T-cell (primary cell): ENCODE measurements at places on chromosomes 11 and 22. TPM values are rescaled to one million over a fixed set of nuclear protein-coding genes. Genes with fewer than 3 reads are reported as not detected.

DNA sequence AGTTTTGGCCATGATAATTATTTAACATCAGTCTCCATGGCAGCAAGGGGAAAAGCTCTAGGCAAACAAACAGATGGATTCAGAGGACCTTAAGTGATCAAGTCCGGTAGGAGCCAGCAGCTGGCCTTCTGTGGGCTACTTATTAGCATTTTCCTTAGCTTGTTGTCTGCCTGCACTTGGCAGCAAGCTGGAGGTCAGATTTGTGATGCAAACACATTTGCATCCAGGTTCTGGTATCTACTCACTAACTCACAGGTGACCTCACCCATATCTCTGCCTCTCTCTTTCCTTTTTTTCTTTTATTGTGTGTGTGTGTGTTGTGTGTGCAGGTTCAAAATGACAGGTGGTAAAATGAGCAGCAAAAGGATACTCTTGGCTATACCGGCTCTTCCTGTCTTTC is 32.3 kb downstream of the ARHGAP42 start:
- no peaks in the 10 kb centered on the region for H3K36me3 ChIP-seq
- H3K4me1 ChIP-seq: no peaks in the 10 kb centered on the region
- no peaks in the 10 kb centered on the region for H3K27me3 ChIP-seq
- DNase-seq: no peak

CHCHD10 gene
- 26.1 TPM for total RNA-seq

DNA sequence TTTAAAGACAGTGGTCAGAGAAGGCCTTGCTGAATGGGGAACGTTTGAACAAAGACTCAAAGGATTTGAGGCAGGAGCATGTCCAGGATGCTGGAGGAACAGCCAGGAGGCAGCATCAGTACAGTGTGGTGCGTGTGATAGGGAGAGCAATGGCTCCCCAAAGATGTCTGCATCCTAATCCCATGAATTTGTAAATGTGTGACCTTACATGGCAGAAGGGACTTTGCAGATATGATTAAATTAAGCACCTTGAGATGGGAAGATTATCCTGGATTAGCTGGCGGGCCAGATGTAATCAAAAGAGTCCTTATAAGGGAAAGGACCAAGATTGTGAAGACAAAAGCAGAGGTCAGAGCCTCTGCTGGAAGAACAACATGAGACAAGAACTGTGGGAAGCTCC is 24.6 kb upstream of the FAT3 start:
- no peaks in the 10 kb centered on the region for H3K36me3 ChIP-seq
- H3K4me3 ChIP-seq: no peak overlapping the region
- H3K4me1 ChIP-seq: no peaks in the 10 kb centered on the region
- DNase-seq: no peak
- H3K27me3 ChIP-seq: no peaks in the 10 kb centered on the region

GRCh38 chr11:111063726-111064517 is 181.6 kb upstream of the POU2AF2 start:
- no peaks in the 10 kb centered on the region for H3K36me3 ChIP-seq
- no peaks in the 10 kb centered on the region for H3K4me1 ChIP-seq
- no peak overlapping the region for H3K4me3 ChIP-seq

DNA sequence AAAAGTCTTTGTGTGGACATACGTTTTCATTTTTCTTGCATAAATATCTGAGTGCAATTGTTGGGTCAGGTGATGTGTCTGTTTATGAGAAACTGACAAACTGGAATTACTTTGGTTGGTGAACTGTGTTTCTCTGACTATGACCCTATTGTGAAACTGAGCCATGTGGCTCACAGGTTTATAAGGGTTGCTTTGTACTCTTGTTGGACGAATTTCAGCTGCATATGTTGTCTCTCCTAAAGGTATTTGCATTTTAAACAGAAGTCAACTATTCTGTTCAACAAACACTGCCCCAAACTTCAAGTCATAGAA is 34.4 kb upstream of the RASD2 start:
- peaks cover 18% of the 10 kb centered on the region for H3K27me3 ChIP-seq
- H3K4me3 ChIP-seq: no peak overlapping the region
- H3K4me1 ChIP-seq: no peaks in the 10 kb centered on the region
- no peak for DNase-seq
- no peaks in the 10 kb centered on the region for H3K36me3 ChIP-seq

- no peaks in the 10 kb centered on the region for H3K27me3 ChIP-seq
- H3K4me1 ChIP-seq: no peaks in the 10 kb centered on the region
- H3K27ac ChIP-seq: no peak overlapping the region
- no peaks in the 10 kb centered on the region for H3K36me3 ChIP-seq
These were observed 106.2 kb downstream of the LRRC32 start for GRCh38 chr11:76564364-76564763.

KCNQ1 gene
- 27.7 TPM for total RNA-seq

DNA sequence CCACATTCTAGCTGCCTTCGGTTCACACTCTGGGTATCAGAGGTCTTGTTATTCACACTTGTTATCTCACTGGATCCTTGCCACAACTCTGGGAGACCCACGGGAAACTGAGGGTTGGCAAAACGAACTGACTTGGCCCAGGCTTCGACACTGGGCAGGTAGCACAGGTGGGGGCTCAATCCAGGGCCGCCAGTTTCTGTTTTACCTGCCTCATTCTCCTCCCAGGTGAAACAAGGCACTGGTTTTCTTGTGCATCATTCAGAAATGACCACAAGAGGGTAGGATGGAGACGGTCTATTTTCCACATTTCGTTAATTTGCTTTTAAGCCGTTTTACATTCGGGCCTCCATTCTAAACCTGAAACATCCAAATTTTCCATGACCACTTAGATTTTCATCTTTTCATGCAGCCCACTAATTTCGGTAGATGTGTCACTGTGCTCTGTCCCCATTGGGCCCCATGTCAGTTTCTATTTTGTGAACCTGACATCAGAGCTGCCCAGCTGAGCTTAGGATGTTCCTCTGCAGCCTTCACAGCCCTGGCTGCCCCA is 108.1 kb downstream of the KIAA1671 start:
- no peak overlapping the region for H3K27ac ChIP-seq
- peaks cover 41% of the 10 kb centered on the region for H3K4me1 ChIP-seq
- H3K4me3 ChIP-seq: no peak overlapping the region
- DNase-seq: no peak

HEPN1 gene
- not detected for total RNA-seq

SLC37A2 gene
- total RNA-seq: 0.18 TPM

DNA sequence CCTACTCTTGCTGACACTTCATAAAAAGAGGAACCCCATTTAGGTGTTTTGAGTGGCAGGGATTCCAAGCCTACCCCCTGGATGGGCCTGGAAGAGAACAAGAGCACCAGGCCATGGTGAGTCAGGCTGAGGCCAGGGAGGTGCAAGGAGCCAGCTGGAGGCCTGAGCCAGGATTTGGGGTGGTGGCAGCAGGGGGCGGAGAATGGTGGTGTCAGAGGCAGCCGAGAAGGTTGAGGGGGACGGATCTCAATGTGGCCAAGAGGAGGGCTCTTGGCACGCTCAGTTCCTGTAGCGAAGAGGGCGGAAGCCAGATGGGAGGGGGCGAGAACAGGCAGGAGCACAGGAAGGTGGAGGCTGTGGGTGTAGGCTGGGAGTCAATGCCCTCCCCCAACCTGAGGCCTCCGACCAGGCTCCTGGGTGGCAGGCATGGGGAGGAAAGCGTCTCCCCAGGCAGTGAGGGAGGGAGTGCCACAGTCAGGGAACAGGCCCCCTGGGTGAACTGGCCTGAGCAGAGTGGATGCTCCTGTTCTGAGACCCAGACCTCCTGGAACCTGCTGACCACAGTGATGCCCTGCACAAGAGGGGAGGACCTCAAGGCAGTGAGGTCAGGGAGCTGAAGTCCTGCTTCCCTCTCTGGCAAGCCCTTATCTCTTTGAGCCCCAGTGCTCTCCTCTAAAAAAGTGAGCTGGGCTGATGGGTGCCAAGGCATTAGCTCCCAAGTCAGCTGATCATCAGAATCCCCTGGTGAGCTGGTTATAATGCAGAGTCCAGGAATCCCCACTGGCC is 13.9 kb downstream of the RTN4RL2 start:
- no peak overlapping the region for H3K4me3 ChIP-seq
- no peak overlapping the region for H3K27ac ChIP-seq
- peaks cover 34% of the 10 kb centered on the region for H3K27me3 ChIP-seq
- no peaks in the 10 kb centered on the region for H3K36me3 ChIP-seq
- H3K4me1 ChIP-seq: peaks cover 13% of the 10 kb centered on the region
- peak; percentile 48 for DNase-seq

DNA sequence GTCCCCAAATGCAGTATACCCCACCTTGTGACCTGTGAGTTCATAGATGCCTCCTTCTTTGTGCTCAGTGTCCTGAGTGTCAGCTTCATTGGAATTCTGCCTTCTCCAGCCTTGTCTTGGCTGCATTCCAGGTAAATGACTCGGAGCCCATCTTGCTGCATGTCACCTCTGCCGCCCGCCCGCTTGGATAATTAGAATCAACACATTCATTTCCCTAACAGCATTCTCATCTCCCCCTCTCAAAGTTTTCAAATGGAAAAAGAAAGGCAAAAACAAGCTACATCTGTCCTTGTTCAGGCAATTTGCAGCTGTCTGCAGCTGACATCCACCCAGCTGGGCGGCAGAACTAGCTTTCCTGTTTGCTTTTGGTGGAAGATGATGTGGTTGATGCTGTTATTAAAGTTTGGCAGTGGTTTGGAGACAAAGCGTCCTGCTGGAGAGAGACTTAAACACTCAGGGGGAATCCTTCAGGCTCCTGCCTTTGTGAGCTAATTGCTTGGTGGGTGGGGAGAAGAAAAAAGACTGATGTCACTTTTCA is 198.8 kb upstream of the SEZ6L start:
- H3K4me3 ChIP-seq: no peak overlapping the region
- H3K27me3 ChIP-seq: peaks cover 8% of the 10 kb centered on the region
- peaks cover 32% of the 10 kb centered on the region for H3K4me1 ChIP-seq
- no peak for DNase-seq
- H3K36me3 ChIP-seq: no peaks in the 10 kb centered on the region

- no peak overlapping the region for H3K27ac ChIP-seq
- peaks cover 49% of the 10 kb centered on the region for H3K27me3 ChIP-seq
- H3K36me3 ChIP-seq: no peaks in the 10 kb centered on the region
These were observed 57.6 kb downstream of the FBXO7 start for GRCh38 chr22:32531931-32532819.

TCN1 gene
- not detected for total RNA-seq

DNA sequence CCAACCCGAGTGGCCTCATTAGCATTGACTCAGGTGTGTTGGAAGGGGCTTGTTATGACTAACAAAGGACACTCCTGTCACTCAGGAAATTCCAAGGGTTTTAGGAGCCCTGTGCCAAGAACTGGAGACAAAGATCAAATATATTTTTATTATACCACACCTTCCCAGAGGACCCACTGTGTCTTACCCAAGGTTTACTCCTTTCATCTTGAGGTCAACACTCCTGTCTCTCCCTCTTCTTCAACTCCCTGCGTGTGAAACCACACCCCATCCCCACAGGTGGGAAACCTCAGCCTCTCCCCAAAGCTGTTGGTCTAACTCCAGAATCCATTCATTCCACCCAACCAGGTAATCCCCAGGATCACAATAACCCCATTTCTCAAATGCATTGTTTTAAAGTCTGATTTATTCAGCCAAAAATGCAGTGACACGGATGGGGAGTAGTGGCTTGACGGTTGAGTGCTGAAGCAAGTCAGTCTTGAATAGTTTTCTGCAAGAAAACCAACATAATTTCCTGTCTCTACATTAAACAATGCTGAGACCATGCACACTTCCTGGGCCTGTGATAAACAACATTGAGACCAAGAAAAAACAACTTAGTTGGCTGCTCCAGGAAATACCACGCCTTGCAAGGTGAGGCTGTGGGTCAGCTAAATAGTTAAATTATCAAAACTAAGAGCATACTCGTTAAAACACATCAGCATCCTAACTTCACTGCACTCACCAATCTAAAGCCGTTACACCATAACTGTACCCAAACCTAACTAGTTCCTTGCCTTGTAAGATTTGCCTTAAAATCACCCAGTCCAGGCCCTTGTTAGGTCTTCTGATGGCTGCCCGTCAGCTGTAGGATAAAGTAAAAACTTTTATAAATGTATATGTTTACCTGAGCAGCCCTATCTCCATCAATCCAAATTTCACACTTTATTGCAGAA is 38.5 kb upstream of the SPON1 start:
- peaks cover 37% of the 10 kb centered on the region for H3K4me1 ChIP-seq
- no peaks in the 10 kb centered on the region for H3K36me3 ChIP-seq
- no peak for DNase-seq
- peak overlapping the region; percentile 4 for H3K4me3 ChIP-seq

DNA sequence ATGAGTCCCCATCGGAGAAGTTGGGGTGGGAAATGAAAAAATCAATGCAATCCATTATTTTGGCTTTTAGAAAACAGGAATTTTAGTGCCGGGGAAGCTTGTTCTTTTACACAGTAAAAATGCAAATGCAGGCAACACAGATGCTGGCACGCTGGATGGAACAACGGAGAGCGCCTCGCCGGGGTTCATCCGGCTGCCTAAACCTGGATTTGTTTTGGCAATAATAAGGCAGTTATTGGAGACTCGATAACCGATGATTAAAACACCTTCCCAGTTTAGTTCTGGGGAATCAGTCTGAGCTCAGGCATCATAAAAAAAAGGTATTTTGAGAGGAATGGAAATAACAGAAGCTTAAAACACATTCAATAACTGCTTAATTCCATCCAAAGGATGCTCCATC is 2.9 kb downstream of the DSCAML1 start:
- no peak overlapping the region for H3K4me3 ChIP-seq
- H3K36me3 ChIP-seq: no peaks in the 10 kb centered on the region
- H3K27me3 ChIP-seq: peaks cover 9% of the 10 kb centered on the region
- DNase-seq: no peak
- peaks cover 23% of the 10 kb centered on the region for H3K4me1 ChIP-seq
- H3K27ac ChIP-seq: no peak overlapping the region

DNA sequence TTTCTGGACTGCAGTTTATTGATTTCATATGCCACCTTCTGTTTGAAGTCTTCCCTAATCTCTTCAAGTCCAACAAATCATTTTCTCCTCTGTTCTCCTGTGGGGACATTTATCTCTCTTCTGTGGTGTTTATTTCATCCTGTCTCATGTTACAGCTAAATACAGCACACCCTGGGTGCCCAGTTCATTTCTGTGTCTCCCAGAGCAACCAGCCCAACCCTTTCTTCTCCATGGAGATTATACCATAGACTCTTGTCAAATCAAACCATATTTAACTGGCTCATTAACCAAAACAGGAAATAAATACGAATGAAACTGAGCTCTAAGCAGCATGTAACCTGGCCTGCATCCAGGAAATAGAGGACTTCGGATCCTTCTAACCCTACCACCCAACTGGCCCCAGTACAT is at the start of gene MS4A8:
MS4A8 (plus strand) TSS at position 329 of the 408 bp plus-strand sequence. CDS start 1,249 bp downstream, outside the sequence.
- H3K4me1 ChIP-seq: no peaks in the 10 kb centered on the region
- H3K4me3 ChIP-seq: no peak within 1 kb of the TSS
- peaks cover 2% of the 10 kb centered on the region for H3K27me3 ChIP-seq
- H3K36me3 ChIP-seq: no peaks in the 10 kb centered on the region

CELF1 gene
- 111 TPM for total RNA-seq

RNASEH2C gene
- 70.7 TPM for total RNA-seq

GRCh38 chr11:13288375-13289029 is 10.9 kb downstream of the BMAL1 start:
- H3K36me3 ChIP-seq: peaks cover 2% of the 10 kb centered on the region
- H3K4me3 ChIP-seq: no peak overlapping the region
- peaks cover 33% of the 10 kb centered on the region for H3K4me1 ChIP-seq
- no peak overlapping the region for H3K27ac ChIP-seq
- DNase-seq: no peak

- peaks cover 3% of the 10 kb centered on the region for H3K4me1 ChIP-seq
- no peak overlapping the region for H3K4me3 ChIP-seq
- H3K27ac ChIP-seq: no peak overlapping the region
- H3K27me3 ChIP-seq: no peaks in the 10 kb centered on the region
These were observed 76.1 kb upstream of the RAB1B start for GRCh38 chr11:66192181-66192863.
